ENCODE measurements at places on chromosomes 3 and 15.
A peak's percentile ranks its signal among the peaks of the same experiment; 100 is the strongest.

DNA sequence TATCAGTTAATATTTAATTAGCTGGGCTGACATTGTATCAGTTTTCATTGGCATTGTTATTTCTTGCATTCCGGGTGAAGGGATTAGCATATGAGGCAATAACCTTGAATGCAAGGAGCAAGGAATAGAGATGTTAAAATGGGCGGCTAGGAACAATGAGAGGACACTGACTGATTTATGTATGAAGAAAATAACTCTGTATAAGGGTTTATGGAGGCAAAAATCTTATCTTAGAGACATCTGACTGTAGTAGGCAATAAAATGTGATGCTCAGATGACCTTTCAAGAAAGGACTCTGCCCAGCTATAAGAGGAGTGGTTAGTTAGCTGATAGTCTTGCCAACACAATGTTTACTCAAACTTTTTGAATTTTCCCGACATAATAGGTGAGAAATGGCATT lies 158.3 kb downstream of the EFHB start:
- no peak for DNase-seq

DNA sequence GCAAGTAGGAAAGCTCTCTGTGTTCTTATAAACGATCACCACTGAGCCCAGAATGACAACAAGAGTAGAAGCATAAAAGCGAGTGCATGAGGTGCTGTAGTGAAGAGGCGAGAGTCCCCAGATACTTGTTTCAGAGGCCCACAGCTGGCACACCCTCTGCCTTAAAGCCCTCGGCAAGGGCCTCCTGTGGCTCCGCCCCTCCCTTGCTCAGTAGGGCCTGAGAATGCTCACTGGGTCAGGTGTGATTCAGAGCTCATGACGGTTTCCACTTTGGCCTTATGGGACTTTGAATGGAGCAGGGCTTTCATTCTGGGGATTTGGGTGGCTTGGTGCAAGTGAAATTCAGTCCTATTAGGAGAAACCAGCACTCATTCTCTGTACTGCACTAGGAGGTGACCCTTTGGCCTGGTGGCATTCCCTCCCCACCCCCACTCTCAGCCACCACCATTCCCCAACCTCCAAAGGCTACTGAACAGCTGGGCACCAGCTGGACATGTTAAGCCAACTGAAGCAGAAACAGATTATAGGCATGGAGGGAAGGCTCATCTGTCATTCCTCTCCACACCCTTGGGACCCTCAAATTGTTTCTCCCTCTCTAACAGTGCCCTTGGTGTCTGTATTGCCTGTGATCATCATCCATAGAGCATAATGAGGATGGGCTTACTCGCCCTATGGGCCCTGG lies 109.6 kb upstream of the CTDSPL start:
- no peak for DNase-seq

GRCh38 chr3:37223576-37223975 lies 49.2 kb upstream of the LRRFIP2 start:
- no peak for DNase-seq

GRCh38 chr15:95864467-95864886 lies 466.0 kb upstream of the NR2F2 start:
- DNase-seq, result no peak

DNA sequence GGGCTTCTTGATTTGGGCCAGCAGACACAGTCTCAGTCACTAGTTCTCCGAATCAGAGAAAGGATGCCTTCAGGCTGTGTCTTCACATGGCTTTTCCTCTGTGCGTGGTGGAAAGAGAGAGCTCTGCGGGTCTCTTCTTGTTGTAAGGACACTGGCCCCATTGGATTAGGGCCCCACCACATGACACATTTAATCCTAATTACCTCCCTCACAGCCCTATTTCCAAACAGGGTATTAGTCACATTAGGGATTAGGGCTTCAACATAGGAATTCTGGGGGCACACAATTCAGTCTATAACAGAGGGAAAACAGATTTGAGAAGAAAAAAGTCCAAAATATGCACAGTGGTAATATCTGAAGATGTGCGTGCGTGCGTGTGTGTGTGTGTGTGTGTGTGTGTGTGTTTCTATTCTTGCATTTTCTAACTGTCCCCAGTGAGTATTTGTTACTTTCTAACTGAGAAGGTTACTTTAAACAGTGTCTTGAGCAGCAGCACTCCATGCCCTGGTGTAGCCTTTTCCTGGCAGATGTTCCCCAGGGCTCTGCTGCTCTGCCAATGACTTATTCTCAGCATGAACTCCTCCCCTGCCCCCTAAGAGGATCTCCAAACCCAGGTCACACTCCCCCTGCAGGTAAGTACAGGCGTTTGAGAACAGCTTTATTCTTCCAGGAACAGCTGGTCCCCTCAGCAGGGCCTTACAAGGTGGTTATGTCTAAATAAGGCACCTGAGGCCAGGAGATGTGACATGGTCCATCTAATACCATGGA lies 72.9 kb downstream of the RPL39L start:
- no peak for DNase-seq

DNA sequence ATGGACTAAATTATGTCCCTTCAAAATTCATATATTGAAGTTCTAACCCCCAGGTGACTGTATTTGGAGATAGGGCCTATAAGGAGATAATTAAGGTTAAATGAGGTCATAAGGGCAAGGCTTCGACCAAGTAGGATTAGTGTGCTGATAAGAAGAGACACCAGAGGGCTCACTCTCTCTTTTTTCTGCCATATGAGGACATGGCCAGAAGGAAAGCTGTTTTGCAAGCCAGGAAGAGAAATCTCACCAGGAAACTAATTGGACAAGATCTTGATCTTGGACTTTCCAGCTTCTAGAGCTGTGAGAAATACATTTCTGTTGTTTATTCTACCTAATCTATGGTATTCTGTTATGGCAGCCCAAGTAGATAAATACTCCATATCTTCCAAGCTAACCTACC lies 503.6 kb upstream of the NAALADL2 start:
- DNase-seq, result no peak

DNA sequence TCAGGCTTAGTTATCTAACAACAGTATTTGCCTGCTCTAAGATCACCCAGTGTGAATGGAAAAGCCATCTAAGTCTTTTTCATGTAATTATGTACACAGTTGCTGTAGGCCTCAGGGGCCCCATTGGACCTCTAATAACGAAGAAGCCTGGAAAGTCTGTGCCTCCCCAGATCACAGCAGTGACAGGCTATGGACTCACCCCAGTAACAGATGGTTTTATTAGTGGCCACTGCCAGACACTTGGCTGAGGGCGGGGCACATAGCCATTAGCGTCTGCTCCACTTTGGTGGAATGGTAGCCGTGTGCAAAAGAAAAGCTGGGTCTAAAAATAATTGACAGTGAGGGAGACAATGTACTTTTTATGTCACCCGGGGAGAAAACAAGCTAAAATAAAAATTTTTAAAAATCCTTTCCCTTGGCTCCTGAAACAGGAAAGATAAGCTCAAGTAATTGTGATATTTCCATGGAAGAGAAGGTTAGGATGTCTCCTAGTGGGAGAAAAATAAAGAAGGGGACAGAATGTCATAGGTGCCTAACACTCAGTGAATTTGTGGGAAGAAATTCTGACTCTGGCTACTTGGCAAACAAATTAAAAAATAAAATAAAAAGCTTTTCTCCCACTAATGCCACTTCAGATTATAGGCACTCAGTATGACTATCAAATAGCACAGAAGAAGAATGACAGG lies 44.3 kb upstream of the ZNF385D start:
- no peak for DNase-seq

DNA sequence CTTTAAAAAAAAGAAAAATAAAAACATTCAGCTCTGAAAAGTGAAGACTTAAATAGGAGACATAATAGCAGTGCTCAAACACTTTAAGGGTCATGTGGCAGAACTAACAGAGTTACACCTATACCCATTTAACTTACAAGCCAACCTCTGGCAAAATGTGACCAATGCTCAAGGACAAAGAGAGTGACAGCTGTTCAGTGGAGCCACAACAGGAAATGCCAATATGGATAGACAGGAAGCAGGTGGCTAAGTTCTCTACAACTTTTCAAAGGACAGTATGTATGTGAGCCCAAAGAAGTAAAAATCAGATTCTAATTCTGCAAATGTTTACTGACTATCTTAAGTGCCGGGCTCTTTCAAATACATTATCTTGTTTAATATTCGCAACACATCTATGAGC lies 3.4 kb downstream of the TMCC1 start:
- DNase-seq, result no peak

DNA sequence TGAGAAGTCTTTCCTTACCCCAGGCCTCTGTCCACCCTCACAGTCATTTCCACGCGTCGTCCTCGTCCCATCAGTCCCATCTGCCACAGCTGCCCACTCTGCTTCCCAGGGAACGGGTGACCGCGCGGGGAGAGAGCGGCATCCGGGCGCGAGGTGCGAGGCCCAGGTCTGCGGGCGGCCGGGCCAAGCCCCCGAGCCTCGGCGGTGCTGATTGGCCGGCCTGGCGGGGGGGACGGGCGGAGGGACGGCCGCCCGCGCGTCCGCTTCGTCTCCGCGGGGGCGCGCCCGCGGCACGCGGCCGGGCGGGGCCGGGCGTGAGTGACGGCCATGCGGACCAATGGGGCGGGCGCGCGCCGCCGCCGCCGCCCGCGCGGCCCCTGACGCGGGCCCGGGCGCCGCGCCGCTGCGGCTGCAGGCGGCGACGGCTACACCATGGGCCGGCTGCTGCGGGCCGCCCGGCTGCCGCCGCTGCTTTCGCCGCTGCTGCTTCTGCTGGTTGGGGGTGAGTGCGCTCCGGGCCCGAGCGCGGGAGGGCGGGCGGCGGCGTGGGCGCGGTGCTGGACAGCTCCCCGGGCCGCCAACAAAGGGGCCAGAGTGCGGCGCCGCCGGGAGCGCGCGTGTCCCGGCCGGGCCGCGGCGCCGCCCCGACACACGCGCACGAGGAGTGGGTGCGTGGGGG lies at the start of gene PODXL2:
Gene PODXL2, plus strand, starts transcription at position 398 of the 679 bp plus-strand sequence. Its CDS starts 35 bp downstream, at position 433.
- peak; percentile 81 for DNase-seq

- DNase-seq, result peak; percentile 14
Measured at GRCh38 chr3:162721736-162722135, 1225.1 kb downstream of the OTOL1 start.

- peak; percentile 77 for DNase-seq
Measured at GRCh38 chr3:181711325-181712135, at the start of gene SOX2. Gene SOX2 (plus strand): TSS chr3:181711925. CDS start chr3:181712361, 436 bp downstream.

GRCh38 chr3:25713341-25713985 lies 48.8 kb upstream of the TOP2B start:
- DNase-seq, result no peak

GRCh38 chr3:112751564-112752512 lies 94.8 kb downstream of the CD200R1L start:
- DNase-seq, result peak; percentile 46

DNA sequence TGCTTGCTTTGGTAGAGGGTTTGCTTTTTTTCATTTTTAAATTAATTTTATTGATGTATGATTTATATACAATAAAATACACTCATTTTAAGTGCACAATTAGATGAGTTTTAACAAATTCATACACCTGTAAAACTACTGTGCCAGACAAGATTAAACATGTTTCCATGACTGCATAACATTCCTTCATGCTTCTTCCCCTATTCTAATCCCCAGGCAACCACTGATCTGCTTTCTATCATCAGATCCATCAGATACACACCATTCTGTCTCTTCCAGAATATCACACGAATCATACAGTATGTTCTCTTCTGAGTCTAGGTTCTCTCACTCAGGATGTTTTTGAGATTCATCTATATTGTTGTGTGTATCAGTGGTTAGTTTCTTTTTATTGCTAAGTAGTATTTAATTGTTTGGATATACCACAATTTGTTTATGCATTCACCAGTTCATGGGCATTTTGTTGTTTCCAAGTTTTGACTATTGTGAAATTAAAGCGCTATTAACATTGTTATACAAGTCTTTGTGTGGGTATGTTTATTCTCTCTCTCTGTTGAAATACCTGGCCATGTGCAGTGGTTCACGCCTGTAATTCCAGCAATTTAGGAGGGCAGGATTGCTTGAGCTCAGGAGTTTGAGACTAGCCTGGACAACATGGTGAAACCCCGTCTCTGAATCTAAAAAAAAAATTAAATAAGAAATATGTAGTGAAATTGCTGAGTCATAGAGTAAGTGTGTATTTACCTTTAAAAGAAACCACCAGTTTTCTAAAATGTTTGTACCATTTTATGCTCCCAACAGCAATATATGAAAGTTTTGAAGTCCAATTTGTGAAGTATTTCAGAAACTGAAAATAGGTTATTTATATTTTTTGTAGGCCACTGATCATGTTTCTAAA lies 7.0 kb upstream of the TFG start:
- no peak for DNase-seq

GRCh38 chr3:73098873-73099272 lies 37.4 kb downstream of the EBLN2 start:
- no peak for DNase-seq

GRCh38 chr15:29268706-29269484 lies 727 bp downstream of the NSMCE3 start:
- DNase-seq, result peak; percentile 70

- DNase-seq, result peak; percentile 88
Measured at GRCh38 chr3:133574260-133574881, 885 bp downstream of the CDV3 start.

DNA sequence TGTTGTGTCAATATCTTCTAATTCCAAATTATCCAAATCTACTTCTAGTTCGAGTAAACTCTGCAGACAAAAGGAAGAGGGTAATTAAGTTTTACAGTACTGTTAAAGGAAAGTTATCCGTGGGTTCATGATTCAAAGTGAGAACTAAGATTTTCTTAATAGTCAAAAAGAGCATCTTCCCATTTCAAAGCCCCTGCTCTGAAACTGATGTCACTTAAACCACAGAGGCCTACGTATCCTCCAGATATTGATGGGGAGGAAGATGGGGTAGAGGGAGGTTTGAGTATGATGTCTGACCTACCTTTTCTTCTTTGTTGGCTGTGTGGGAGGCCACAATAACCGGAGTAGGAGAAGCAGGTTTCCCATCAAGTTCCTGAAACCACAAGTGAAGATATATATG lies 14.1 kb downstream of the MRPS22 start:
- no peak for DNase-seq

GRCh38 chr15:63915873-63916771 lies 82.4 kb upstream of the HERC1 start:
- DNase-seq, result peak; percentile 62

DNA sequence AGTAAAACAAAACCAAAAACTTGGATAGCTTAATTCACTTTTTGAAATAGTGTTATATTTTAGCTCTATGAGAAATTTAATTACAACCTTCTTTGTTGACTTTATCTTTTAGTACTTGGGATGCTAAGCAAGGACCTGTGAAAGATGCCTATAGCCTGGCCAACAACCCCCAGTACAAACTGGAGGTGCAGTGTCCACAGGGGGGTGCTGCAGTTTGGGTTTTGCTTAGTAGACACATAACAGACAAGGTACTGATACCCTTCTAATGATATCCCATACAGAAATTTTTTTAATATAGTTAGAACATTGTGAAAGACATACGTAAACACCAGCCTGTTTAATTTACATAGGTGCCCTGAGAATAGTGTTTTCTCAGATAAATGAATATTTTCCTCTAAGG lies 35.3 kb downstream of the CAPN7 start:
- DNase-seq, result peak; percentile 19

Measured in adipocyte (in vitro differentiated cells).